ENCODE measurements at places on chromosomes 4 and X.
A peak's percentile ranks its signal among the peaks of the same experiment; 100 is the strongest.

DNA sequence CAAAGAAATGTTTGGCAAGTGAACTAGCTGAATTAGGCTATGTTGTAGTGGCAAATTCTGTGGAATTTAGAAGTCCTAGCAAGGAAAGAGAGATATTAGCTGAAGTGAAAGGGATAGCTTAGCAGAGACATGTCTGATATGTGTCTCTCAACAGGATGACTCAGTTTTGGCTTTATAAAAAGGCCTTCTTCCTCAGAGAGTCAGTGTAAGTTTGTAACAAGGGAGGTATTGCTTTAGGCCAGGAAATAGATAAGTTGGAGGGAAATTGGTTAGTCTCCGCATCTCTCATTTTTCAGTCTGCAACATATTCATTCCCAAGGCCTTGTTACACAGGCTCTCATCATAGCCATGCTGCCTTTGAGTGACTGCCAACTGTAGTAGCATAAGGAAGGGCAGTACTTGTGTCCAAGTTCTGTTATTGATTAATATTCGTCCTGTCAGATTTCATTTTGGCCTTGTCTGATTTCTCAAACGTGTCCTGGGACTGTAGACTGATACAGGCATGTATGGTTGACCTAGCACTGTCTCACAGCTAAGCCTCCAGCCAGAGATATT lies 4.0 kb downstream of the TMEM164 start:
- DNase-seq, result no peak

GRCh38 chrX:19350941-19351384 lies 7.2 kb downstream of the PDHA1 start:
- no peak for DNase-seq

DNA sequence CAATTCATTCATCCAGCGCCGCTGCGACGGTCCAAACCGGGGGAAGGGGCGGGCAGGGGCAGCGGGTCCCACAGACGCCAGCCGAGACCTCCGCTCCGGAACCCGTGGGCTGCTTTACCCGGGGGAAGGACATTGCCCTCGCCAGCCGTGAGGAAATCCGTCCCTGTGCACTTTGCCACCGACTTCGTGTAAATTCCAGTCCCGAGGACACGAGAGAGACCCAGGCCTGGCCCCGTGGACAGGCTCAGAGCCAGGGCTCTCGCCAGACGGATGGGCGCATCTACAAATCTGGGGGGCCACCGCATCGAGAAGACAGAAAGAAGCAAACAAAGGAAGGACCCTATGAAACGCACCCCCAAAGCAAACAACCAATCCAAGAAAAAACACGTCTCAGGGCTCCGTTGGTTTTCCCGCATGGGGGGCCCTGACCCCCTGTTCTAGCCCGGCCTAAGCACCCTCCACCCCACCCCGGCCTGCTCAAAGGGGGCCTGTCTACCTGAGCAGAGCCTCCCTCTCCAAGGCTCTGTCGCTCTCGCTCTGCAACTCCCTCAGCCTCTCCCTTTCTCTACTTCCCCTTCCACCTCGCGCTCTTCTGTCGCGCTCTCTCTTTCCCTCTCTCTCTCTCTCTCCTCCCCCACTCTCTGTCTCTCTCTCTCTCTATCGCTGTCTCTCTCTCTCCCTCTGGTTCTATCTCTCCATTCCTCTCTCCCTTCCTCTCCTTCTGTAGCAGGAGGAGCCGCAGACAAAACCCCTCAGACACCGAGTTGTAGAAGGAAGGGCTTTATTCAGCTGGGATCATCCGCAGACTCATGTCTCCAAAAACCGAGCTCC lies 11.3 kb downstream of the FRG2 start:
- DNase-seq, result no peak

- DNase-seq, result no peak
Measured at GRCh38 chr4:149638073-149638472, 177.6 kb downstream of the IQCM start.

DNA sequence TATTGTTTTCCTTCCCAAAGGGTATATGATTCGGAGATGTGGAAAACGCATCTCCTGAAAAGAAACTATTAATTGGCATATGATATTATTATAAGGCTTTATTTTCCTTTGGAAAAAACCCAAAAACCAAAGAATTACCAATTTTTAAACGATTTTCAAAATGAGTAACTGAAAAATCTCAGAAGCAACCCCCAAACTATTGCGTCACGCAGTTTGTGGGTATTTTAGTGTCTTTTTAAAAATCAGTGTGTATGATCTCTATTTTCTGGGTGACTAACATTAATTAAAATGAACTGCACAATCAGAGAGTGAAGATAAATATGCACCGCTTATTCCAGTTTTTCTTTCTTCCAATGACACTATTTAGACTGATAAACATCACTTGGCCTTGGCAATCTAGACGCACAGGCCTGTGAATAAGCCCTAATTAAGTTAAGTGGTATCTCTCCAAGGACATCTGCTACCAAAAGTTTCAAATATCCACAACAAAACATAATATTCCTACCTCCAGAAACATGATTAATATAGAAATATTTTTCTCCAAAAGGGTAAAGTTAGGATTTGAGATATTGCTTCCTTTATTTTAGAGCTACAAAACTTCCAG lies 511.5 kb upstream of the FAM241A start:
- no peak for DNase-seq

GRCh38 chr4:52721968-52722815 lies 29.0 kb downstream of the ERVMER34-1 start:
- DNase-seq, result peak; percentile 81

- DNase-seq, result no peak
Measured at GRCh38 chrX:149829751-149830191, 48.0 kb downstream of the MAGEA9 start.

DNA sequence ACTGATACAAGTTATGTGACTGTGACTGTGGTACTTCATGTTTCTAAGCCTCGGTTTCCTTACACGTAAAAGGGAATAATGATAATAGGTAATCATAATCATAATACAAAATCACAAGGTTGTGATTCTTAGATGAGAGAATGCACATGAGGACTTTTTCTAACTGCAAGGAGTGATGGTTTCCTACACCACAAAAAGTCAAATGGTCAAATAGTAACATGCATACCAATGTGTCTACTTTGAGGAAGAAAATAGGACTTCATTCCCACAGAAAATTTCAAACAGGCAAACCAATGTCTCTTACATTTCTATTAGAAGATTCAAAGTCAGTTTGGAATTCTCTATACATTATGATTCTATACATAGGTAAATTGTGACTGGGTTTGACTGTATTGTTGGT lies 368.7 kb upstream of the FTHL17 start:
- no peak for DNase-seq

GRCh38 chrX:140733766-140734342 lies 24.3 kb downstream of the LINC00632 start:
- no peak for DNase-seq

GRCh38 chrX:148771440-148771839 lies 271.0 kb downstream of the AFF2 start:
- no peak for DNase-seq

DNA sequence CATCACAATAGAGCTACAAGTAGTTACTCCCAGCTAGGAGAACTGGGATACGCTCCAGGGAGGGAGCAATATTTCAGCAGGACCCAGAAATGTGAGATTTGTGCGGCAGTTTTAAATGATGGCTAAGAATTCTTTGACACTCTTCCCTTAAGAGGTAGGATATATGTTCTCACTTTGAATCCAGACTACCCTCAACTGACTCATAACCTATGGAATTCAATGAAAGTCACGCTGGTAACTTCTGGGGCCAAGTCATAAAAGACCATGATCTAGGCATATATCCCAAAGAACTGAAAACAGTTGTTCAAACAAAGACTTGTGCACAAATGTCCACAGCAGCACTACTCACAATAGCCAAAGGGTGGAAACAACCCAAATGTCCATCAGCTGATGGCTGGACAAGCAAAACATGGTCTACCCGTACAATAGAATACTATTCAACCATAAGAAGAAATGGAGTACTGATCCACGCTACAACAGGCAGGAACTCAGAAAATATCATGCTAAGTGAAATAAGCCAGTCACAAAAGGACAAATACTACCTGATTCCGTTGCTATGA lies 10.5 kb downstream of the CD99L2 start:
- no peak for DNase-seq

DNA sequence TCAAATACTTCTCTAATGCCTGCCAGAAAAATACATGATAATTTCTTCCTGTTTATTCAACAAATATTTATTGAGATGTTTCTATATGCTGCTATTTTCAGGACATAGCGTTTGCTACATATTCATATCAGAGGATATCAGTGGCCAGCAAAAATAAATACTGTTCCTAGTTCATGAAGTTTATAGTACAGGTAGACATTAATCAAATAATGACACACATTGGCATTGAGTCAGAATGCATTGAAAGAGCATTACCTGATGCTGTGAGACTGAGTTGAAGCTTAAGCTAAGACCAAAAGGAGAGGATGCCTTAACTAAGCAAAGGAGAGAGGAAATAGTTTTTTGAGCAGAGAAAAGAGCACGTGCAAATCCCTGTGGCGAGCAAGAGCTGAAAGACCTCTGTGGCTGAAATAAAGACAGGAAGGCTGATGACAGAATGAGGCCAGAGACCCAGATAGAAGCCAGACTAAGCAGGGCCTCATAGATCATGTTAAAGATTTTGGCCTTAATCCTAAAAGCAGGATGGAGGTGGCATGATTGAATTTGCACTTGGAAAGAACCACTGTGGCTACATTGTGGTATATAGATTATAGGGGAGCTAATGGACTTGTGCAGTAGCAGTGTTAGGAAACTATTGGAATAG lies 36.2 kb downstream of the FAM241A start:
- no peak for DNase-seq

- no peak for DNase-seq
Measured at GRCh38 chr4:182608525-182608924, 308.7 kb downstream of the DCTD start.

- no peak for DNase-seq
Measured at GRCh38 chr4:24748758-24749350, 46.5 kb upstream of the SOD3 start.

- DNase-seq, result no peak
Measured at GRCh38 chr4:152808670-152809069, 28.9 kb downstream of the ARFIP1 start.

DNA sequence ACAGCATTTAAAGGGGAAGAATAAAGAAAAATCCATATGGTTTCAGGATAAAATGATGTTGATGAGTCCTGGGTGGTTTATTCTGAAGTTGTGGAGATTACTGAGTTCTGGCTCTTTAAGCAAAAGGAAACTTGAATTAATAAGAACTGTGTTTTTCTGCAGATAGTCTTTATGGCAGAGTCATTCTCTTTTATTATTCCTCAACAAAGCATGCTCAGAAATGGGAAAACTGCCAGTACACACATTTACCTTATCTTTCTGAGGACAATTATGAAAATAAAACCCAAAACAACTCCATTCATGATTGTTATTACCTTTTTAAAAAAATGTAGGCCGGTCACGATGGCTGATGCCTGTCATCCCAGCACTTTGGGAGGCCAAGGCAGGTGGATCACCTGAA lies 58.5 kb downstream of the ADD1 start:
- no peak for DNase-seq

- DNase-seq, result no peak
Measured at GRCh38 chr4:141028024-141028529, 105.2 kb downstream of the RNF150 start.

DNA sequence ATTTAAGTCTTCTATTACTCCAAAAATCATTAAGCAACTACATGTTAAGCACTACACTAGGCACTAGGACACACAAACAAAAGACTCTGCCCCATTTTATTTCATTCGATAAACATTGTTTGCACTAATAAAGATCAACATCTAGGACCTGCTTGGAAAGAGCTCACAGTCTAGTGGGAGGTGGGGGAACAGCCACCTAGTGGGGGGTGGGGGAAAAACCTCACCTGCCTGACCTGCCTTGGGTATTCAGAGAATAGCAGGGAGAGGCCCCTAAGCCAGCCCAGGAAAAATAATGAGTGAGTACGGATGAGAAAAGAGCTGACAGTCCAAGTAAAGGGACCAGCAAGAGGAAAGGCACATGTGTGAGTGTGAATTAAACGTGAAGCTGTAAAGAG lies 52.2 kb downstream of the PRDM5 start:
- no peak for DNase-seq

DNA sequence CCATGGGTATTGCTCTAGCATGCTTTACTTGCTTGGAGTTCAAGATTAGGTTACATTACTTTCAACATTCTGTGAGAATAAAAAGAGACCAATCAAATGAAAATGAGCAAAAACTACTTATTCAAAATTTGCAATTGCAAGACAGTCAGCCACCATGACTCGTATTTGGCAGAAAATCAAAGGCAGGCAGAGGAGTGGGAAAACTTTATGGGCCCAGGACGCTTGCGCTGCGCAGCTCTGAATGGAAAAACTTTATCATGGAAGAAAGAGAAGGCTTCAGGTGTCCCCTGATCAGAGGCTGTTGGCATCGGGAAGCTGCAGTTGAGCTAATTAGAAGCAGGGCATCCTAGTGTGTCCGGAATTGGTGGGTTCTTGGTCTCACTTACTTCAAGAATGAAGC lies 250.6 kb downstream of the USP46 start:
- DNase-seq, result no peak

DNA sequence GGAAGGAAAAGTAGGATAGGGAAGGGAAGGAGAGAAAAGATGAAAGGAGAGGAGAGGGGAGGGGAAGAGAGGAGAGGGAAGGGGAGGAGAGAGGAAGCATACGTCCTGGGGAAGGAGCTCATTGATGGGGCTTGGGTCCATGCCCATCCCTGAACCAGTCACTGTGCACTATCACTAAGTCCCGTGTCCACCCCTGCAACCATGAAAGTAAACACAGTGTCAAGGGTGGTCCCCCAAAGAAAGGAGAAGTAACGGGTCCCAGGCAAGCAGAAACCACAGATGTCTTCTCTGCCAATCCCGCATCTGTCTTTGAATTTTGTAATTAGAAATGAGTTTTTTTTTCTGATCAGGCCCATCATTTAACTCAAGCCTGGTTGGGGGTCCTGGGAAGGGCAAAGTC lies 55.2 kb downstream of the LGI2 start:
- DNase-seq, result no peak

GRCh38 chrX:287670-288069 lies 6.5 kb downstream of the PLCXD1 start:
- no peak for DNase-seq

DNA sequence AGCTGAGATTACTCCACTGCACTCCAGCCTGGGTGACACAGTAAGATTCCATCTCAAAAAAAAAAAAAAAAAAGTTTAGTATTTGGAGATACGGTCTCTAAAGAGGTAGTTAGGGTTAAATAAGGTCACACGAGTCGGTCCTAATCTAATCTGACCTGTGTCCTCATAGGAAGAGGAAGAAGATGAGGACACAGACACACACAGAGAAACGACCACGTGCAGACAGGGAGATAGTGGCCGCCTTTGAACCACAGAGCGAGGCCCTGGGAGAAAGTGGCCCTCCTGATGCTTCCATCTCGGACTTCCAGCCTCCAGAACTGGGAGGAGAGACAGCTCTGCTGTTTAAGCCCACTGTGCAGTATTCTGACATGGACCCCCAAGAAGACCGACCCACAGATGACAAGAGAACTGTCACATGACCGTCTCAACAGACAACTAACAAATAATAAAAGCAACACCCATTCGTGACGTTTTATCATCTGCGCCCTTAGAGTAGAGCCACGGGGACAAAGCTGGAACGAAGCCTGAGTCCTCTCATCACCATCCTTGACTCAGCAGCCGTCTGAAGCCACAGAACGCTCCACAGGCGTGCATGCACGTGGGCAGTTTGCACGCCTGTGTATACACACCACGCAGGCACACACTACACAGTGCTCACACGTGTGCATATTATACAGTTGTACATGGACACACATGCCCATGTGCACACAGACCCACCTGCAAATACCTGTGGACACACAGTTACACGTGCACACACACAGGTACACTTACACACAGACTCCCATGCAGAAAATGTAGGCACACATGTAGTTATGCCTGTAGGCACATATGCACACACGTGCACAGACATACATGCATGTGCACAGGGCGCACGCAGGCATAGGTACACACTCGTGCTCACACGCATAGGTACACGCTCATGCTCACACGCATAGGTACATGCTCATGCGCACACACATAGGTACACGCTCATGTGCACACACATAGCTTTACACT lies 51.7 kb downstream of the FAM53A start:
- no peak for DNase-seq
